Gastroesophageal sphincter (tissue), 4 donors: ENCODE measurements at places on chromosomes 13 and 19.

DNA sequence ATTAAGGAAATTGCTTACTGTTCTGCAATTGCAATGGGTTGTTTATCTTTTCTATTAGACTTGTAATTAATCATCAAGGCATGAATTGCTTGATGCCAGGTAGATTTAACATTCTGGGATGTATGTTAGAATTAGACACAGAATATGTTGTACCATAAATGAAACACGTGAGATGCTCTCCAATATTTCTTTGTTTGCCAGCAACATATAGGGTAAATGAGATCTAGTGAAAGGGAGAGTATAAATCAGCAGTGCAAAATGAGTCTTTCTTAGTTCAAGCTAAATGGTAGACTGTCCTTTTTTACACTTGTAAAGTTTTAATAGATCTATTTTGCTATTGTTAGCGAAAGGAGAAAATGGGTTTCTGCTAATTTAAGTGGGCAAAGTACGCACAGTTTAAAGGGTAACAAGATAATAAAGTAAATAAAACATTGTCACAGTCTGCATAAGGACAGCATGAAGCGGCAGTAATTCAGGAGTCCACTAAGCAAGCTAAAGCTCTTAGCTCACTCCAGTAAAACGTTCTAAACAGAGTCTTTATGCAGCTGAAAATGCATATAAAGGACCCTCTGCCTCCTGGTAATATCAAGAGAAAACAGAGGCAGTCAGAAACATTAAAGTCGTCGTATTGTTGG is 1137.1 kb downstream of the OLFM4 start:
- ATAC-seq, result no peak

GRCh38 chr13:52785739-52786138 is 46.1 kb upstream of the CNMD start:
- no peak for ATAC-seq

- no peak for ATAC-seq
These were observed 69.1 kb downstream of the URI1 start for GRCh38 chr19:30011051-30011578.

GRCh38 chr19:51090471-51090870 is 7.8 kb upstream of the KLK14 start:
- no peak for ATAC-seq

GRCh38 chr19:16589917-16590316 is 17.7 kb upstream of the SLC35E1 start:
- ATAC-seq, result no peak

DNA sequence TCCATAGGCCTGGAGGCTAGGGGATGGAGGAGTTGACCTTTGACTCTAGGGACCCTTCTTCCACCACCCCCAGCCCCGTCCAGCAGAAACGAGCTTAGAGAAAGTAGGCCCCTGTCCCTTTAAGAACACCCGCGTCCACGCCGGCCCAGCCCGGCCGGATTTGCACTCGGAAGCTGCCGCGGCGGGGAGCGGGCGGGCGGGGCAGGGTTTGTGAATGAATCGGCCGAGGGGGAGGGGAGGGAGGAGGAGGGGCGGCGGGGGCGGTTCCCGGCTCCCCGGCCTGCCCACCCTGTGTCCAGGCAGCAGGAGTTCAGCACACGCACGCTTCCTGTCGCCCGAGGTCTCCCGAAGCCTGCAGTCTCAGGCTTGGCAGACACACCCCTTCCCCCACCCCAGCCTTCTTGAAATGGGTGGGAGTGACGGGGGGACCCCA is 1.5 kb downstream of the UNC13A start:
- no peak for ATAC-seq

DNA sequence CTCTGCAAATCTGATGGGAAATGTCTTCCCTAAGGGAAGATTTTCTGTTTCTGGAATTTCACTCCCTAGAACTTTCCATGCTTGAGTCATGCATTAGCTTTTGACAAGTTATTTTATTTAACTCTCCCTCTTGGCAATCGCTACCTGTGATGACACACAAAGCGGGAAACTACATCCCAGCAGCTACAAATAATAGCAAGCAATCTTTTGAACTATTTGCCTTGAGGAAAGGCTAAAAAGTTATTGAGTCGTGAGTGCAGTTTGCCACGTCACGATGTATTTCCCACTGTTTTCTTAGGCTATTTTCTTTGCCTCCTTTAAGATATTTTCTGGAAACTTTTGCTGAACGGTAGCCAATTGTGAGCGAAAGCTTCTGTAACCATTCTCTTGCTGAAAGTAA is 353.3 kb upstream of the HTR2A start:
- no peak for ATAC-seq

- ATAC-seq, result no peak
These were observed 129.4 kb downstream of the PCDH17 start for GRCh38 chr13:57760951-57761350.

DNA sequence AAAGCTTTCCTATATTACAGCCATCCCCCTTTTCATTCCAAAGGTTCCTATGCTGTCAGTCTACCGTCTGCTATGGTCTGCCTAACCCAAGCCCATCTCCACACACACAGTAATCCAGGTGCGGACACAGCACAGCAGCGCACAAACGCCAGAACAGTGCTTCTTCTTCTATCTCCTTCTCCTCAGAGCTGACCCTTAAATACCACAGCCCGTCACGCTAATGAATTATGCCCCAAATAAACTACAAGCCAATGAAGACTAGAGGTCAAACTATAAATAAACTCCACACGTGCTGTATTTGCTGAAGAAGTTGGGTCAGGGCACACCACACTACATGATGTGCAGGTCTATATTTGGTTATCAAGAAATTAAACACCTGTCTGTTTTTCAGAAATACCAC is 71.8 kb downstream of the TBC1D4 start:
- ATAC-seq, result no peak

- no peak for ATAC-seq
These were observed 4.7 kb downstream of the LGALS7B start for GRCh38 chr19:38793671-38794070.

DNA sequence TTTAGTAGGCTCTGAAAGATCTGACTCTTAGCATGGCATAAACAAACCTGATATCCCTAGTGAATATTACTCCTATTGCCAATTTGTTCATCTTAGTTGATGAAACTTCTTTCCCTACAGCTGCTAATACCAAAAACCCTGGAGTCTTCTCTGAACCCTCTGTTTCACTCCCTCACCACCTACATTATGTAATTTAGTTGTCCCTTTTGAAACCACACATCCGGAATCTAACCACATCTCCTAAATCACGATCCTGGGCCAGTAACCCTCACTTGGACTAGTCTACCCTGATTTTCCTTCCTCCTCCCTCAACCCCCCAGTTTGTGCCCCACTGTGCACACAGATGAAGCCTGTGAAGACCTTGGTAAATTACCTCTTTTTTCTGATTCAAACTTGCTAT is 1.2 kb downstream of the ZNF256 start:
- ATAC-seq, result no peak

DNA sequence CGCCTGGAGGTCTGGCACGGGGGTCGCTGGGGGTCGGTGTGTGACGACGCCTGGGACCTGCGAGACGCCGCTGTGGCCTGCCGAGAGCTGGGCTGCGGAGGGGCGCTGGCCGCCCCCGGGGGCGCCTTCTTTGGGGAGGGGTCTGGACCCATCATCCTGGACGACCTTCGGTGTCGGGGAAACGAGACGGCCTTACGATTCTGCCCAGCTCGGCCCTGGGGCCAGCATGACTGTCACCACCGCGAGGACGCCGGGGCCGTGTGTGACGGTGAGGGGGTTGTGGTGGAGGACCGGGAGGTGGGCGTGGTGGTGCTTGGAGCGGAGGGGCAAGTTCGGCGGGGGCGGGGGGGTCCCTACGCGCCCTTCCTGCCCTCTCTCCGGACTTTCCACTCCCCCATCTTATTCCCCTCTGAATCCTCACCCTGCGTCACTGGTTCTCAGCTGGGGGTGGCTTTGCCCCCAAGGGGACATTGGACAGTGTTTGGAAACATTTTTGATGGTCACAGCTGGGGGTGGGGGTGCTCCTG is 5.5 kb downstream of the SSC5D start:
- ATAC-seq, result no peak

- no peak for ATAC-seq
These were observed 208.4 kb downstream of the RFC3 start for GRCh38 chr13:34026308-34026707.

GRCh38 chr13:49594576-49594975 is 9.2 kb upstream of the RCBTB1 start:
- no peak for ATAC-seq

- no peak for ATAC-seq
These were observed 52.7 kb upstream of the FAM216B start for GRCh38 chr13:42728507-42729180.

DNA sequence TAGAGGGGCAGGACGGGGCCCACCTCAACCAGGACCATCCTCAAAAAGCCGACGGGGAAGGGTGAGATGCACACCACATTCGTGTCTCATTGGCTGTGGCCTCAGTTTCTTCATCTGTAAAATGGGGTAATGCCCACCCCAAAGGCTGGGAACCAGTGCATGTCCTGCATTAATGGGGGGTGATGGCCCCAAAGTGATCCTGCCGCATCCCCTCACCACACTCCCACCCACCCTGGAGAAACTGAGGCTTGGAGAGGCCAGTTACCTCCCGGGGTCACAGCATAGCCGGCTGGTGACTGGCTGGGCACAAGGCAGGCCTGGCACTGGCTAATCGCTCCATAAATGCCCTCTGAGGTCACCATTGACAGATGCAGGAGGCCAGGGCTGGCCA is 640 bp upstream of the MIDN start:
- no peak for ATAC-seq

- ATAC-seq, result no peak
These were observed 23.4 kb downstream of the MED26 start for GRCh38 chr19:16604615-16605014.

- ATAC-seq, result no peak
These were observed 178.4 kb downstream of the MYO16 start for GRCh38 chr13:108807841-108808240.

DNA sequence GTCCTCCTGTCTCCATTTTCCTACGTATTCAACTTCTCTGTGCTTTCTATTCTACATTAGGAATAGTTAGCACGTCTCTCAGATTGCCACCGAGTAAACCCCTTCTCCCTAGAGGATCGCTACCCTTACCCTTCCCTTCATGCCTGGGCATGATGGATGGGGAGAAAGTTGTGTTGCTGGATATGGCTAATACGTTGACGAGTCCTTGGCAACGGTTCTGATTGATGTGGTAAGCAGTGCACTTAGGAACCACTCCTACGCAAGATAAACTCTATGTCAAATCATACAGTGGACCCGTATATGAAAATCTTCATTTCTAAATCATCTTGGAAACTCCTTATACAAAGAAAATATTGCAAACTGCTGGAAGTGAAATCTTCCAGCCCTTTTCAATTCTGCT is 224.5 kb downstream of the EFNB2 start:
- no peak for ATAC-seq

- ATAC-seq, result no peak
These were observed 408.9 kb downstream of the ZNF536 start for GRCh38 chr19:30781047-30781446.

GRCh38 chr13:80921541-80921940 is 580.6 kb upstream of the SPRY2 start:
- no peak for ATAC-seq

DNA sequence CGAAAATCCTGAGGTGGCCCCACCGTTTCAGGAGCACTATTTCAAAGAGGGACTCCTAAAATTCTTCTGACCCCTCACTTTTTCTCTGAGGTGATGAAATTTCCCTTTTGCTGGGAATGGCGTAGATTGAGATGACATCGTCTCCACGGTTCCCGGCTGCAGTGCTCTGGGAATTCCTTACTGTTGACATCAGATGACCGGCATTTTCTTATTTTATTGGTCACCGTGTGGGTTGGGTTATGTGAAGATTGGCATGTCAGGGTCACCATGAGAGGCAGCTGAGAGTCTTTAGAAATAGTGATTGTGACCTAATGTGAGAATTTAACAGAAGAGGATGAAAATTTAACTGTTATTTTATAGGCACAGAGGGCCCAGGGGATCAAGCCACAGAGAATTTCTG is 356.7 kb downstream of the FGF9 start:
- ATAC-seq, result no peak

DNA sequence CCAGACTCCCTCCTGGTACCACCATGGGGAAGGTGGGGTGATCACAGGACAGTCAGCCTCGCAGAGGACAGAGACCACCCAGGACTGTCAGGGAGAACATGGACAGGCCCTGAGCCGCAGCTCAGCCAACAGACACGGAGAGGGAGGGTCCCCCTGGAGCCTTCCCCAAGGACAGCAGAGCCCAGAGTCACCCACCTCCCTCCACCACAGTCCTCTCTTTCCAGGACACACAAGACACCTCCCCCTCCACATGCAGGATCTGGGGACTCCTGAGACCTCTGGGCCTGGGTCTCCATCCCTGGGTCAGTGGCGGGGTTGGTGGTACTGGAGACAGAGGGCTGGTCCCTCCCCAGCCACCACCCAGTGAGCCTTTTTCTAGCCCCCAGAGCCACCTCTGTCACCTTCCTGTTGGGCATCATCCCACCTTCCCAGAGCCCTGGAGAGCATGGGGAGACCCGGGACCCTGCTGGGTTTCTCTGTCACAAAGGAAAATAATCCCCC is 505 bp upstream of the CEACAM5 start:
- ATAC-seq, result no peak

- ATAC-seq, result no peak
These were observed 82.2 kb downstream of the MIPEP start for GRCh38 chr13:23806874-23807526.

GRCh38 chr19:13920940-13921747 is 15.1 kb downstream of the CC2D1A start:
- peak; percentile 37 for ATAC-seq

GRCh38 chr19:39171479-39172465 is 25.0 kb upstream of the NCCRP1 start:
- no peak for ATAC-seq

DNA sequence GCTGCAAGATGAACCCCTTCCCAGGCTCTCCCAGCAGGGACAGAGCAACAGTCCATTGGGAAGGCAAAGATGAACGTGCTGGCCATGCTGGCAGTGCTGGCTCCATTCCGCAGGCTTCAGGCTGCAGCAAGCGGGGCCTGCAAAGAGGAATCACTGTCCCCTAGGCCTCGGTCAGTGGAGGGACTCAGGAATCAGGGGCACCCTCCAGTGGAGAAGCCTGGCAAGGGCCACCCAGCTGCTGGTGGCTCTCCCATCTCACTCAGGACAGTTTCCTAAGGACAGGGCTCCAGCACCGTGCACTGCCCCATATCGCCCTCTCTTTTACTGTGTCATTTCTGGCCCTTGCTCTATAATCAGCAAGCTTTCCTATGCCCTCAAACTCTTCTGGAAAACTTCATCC is 498.6 kb downstream of the EFNB2 start:
- no peak for ATAC-seq

DNA sequence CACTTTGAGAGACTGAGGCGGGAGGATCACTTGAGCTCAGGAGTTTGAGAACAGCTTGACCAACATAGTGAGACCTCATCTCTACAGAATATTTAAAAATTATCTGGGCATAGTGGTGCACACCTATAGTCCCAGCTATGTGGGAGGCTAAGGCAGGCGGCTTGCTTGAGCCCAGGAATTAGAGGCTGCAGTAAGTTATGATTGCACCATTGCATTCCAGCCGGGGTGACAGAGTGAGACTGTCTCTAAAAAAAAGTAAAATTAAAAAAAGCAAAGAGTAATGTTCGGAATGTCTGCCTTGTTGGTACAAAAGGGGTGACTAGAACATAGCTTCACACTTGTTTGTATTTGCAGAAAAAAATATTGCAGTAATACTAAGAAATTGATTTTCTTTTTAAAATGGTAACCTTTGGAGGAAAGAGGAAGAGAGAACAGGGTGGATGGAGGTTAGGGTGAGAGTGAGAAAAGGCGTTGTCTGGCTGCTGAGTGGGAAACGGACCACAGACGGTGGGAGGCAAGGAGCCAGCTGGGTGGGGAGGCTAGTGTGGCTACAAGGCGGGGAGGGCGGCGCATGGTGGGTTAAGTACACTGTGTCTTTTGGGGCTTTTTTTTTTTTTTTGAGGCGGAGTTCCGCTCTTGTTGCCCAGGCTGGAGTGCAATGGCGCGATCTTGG is 10.2 kb downstream of the PPP1R14A start:
- peak; percentile 71 for ATAC-seq
